ENCODE measurements at places on chromosomes 16 and 17.

DNA sequence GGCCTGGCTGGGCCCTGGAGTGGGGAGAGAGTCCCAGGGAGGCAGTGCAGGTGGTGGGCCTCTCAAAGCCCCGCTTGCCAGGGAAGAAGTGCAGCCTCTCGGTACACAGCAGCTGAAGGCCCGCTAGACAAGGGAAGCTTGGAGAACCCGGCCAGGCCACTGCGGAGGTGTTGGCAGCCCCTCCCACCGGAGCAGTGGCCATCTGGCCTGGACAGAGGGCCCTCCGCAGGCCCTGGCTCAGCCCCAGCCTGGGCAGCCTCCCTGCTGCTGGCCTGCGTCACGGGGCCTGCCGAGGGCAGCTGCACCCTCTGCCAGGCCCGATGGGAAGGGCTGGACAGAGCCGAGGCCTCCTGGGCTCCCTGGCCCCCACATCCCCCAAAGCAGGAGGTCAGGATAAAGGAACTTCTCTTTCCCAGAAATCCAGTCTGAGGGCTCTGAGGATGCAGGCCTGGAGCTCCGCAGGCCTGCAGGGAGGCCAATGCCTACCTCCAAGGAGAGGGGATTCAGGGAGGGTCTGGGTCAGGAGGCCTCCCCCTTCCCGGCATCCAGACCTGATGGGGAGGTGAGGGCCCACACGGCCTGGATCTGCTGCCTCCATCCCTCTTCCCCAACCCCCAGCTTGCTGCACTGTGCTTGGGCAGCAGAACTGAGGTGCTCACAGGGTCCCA, 4.3 kb downstream of the SPPL2C start:
- DNase-seq = no peak

- no peak for DNase-seq
Observed at GRCh38 chr17:59899099-59899498, 6.2 kb downstream of the RPS6KB1 start.

DNA sequence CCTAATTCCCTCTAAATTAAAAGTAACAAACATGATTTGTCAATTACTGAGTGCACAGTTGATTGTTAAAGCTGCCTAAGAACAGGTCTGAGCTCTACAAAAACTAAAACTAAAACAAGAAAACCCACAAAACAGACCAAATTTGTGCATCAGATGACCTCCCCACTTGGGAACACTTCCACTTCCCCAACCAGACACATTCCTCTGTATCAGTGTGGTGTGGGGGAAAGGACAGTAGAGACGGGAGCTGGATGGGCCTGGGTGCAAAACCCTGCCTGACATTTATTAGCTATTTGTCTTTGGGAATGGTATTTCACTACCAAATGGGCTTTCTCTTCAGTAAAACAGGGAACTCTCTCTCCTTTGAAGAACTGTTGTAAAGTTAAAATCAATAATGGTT, 29.8 kb downstream of the STAT3 start:
- DNase-seq = no peak

DNA sequence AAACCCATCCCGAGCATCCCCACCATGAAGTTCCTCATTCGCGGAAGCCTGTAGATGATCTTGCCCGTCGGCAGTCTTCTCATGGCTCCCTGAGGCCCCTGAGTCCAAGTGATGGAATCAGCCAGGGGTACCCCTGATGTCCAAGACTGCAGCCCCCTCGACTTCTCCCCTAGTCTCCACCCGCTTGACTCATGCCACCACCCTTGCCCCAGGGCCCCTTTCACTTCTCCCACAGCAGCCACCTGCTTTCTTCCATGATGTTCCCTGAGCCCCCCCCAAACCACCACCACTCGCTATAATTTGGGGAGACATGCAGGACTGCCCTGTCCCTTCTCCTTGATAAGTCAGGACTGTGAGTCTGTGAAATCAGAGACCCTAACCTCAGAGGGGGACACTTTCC, 11.4 kb downstream of the BEAN1 start:
- no peak for DNase-seq

DNA sequence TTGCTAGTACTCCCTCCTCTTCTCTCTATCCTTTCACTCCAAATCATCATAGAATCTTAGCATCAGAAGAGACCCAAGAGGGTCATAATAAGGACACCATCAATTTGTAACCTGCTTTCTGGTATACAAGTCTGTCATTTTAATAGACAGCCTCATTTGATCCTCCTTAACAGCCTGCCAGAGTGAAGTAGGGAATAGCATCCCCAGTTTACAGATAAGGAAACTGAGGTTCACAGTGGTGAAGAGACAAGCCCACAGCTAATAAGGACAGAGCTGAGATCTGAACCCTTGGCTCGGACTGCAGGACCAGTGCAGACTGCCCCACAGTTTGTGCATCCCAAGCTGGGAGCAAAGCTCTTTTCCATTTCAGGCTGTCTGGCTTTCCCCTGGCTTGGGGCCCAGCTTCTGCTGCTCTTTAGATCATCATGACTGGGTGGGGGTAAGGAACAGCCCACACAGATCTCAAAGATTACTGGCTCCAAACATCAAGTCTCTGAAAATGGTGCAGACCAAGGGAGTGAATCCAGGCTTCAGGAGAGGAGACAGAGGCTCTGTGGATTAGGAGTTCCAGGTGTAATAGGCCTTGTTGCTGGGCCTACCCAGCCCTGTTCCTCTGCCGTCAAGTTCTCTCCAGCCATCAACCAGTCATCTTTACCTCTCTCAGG, 10.3 kb upstream of the IGFBP4 start:
- DNase-seq = no peak

DNA sequence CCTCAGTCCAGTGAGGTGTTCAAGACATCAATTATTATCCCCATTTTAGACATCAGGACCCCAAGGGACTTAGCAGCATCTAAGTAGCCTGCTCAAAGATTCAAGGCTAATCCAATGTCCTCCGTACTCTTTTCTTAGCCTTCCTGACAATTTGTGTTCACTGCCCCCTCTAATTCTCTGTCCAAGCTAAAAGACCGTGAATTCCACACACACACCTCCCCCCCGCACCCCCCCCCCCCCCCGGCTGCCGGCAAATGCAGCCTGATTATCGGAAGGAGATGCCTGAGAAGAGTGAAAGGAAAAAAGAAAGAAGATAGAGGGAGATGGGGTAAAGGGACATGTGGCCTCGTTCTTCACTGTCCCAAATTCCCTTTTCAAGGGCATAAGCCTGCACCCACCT, 58.1 kb upstream of the NLK start:
- no peak for DNase-seq

Measured in activated gamma-delta T cell treated with Interleukin-2 at 50 U/mL for 16 hours (primary cell).